ENCODE measurements at places on chromosomes 4 and X.
A peak's percentile ranks its signal among the peaks of the same experiment; 100 is the strongest.

DNA sequence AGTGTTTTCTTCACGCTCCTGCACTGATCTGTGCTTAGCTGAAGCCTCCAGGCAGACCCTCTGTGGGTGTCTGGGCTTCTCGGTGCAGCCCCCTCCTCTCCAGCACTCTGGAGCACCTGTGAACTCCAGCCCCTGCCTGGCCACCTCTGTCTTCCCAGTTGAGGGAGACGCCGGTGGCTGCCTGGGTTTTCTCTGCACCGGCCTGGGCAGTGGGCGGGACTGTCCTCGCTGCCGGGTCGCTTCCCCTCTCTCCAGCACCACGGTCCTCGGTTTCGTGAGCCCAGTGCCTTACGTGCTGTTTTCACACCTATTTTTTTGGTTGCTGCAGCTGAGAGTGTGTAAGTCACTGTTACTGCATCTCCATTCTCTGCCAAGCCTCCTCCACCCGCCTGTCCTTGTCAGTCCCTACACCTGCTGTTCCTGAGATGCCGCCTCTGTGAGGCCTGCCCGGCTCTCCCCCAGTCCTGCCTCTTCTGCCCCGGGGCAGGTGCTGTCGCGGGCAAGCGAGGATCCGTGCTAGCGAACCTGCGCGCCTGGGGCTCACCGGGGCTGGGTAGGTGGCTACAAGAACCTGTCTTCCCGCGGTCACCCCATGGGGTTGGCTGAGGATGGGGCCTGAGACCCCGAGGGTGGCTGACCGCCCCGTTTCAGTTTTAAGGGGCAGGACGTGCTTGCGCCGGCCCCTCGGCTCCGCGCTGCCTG is 2.4 kb upstream of the FGFRL1 start:
- no peak for DNase-seq

DNA sequence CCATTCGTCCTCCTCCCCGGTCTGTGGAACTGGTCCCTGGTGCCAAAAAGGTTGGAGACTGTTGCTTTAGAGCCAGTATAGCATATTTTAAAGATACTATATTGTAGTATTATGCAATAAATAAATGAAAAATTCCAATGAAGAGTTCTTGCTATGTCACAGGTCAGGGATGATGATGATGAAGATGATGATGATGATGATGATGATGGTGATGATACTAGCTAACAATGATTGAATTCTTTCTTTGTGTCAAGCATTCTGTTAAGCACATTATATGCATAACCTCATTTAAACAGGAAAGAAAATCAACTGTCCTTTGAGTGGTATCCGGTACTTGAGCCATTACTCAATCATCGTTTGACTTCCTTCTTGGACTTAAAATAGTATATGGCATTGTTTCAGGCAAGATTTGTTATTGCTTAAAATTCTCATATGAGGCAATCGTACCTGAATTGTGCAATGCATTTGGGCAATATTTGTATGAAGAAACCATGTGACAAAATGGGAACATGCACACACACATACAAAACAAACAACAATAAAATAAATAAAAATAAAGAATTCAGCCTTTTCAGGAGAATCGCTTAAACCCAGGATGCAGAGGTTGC is 22.8 kb upstream of the TLR2 start:
- no peak for DNase-seq

- no peak for DNase-seq
Observed at GRCh38 chrX:45006002-45006800, 133.2 kb downstream of the KDM6A start.

GRCh38 chr4:25131926-25132325 is 28.3 kb downstream of the SEPSECS start:
- no peak for DNase-seq

GRCh38 chr4:23135792-23136645 is 443.3 kb downstream of the GBA3 start:
- peak; percentile 26 for DNase-seq

- DNase-seq: no peak
Observed at GRCh38 chr4:78656968-78657445, 105.4 kb downstream of the ANXA3 start.

DNA sequence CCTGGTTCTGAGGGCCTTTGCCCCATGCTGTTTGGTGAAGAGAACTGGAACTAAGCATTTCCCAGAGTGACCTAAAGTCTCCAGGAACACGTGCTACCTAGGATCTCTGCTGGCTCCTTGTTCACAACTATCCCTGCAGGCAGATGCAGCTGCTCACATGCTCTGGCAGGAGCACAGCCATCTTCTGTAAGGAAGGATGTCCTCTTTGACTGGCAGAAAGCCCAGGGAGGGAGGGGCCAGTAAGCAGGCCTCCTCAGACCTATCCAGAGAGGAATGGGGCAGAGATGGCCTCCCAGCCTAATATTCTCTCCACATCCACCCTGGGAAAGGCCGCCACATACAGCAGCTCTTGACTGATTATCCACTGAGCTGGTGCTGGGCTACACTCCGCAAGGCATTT is 142.8 kb upstream of the EOLA2 start:
- no peak for DNase-seq

DNA sequence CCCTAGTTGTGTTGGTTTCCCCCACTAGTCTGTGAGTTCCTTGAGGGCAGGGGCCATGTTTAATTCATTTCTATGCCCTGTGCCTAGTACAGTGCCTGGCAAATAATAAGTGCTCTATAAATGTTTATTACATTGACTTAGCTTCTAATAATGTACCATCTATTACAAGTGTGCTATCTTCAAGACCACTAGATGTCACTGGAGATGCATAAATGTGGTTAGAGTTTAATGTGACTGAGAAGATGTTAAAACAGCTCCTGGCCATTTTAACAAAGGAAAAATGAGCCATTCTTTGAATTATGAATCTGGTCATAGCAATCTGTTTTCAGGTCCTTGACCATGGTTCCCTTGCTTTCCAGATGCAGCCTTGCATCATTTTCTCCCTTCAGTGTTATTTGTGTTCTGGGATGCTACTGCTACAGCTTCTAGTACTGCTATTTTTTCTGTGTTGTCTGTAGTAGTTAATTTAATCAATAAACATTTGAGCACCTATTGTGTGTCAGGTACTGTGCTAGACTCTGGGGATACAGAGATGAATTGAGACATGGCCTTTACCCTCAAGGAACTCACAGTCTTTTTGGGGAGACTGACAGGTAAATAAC is 43.2 kb downstream of the SLC9A6 start:
- DNase-seq: no peak

GRCh38 chr4:69124941-69125340 is 28.7 kb downstream of the UGT2B7 start:
- DNase-seq: no peak

DNA sequence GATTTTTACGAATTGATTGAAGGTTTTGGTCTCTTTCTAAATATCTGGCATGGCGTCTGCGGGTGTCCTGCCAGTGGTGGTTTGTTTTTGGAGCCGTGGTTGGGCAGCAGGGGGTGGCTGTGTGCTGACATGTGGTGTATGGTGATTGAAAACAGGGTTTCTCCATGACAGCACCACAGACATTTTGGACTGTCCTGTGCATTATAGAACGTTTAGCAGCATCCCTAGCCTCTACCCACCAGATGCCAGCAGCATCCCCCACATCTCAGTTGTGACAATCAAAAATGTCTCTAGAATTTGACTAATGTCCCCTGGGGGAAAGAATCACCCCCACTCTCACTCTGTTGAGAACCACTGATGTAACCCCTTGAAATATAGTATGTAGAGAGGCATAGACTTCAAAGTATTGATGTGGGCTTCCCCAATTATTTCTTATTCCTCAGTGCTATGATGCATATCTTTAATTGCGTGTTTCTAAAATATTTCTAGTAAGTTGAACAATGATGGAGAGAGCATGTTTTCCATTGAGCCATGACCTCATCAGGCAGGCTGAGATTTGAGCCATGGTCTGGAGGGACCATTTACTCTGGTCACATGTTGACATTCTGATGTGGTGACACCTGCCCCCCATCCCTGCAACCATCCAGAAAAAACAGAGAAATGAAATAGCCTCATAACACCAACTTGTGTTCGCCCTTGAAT is 77.4 kb upstream of the MID1 start:
- no peak for DNase-seq

DNA sequence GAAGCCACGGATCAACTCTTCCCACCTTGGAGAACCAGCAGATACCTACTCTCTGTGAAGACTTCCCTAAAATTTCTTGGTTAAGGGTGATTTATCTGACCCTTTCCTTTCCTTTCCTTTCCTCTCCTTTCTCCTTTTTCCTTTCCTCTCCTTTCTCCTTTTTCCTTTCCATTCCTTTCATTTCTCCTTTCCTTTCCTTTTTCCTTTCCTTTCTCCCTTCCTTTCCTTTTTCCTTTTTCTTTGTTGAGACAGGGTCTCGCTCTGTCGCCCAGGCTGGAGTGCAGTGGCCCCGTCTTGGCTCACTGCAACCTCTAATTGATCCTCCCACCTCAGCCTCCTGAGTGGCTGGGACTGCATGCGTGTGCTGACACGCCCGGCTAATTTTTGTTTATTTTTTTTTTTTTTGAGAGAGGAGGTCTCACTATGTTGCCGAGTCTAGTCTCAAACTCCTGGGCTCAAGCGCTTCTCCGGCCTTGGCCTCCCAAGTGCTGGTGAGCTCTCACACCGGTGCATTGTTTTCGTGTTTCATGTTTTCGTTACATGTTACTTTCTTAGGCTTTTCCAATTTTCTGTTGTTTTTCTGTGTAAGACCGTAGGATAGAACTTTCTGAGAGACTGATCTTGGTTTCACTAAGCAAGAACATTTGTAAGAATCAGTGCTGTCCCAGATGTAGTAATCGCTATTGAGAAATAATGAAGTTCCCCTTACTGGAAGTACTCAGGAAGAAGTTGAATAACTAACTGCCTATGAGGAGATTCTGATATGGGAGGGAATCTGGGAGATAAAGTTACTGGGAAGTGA is 2.0 kb downstream of the TMEM165 start:
- DNase-seq: no peak

GRCh38 chrX:48468247-48468671 is 1.8 kb downstream of the SLC38A5 start:
- no peak for DNase-seq

DNA sequence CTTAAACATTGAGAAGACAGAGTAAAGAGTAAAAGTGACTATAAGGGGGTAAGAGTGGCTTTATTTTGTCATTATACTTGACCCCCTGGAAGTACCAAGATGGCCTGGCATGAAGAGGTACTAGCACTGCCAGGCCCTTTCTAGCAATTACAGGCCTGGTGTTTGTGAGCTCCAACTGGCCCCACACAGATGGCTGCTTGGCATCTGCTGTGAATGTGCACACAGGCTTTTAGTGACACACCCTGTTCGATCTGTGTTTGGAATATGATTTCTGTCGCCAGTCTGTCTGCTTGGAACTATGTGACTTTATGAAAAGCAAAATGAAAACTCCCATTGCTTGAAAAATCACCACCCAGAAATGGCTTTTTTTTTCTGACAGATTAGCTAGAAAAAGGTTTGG is 123.3 kb downstream of the CLCN4 start:
- no peak for DNase-seq

DNA sequence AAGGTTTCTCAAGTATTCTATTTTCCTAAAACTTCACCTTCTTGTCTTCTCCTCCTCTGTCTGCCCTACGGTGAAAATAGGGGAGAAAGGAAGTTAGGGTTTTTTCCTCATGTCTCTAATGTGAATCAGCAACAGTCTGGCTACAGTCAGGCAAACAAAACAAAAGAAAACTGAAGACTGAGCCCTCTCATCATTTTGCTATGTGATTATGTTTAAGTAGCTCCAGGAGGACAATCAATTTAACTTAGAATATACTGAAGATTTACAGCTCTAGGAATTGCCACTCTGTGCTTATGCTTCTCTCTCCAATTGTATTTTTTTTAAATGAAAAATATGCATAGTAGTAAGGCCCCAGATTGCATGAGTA is 316.2 kb downstream of the GPAT3 start:
- peak; percentile 51 for DNase-seq

GRCh38 chr4:70640192-70640591 is 11.6 kb downstream of the ENAM start:
- DNase-seq: no peak

- DNase-seq: no peak
Observed at GRCh38 chr4:145720656-145721055, 40.7 kb downstream of the C4orf51 start.

GRCh38 chr4:159273141-159273438 is 170.2 kb downstream of the RAPGEF2 start:
- DNase-seq: no peak

GRCh38 chr4:26839016-26839415 is 21.6 kb upstream of the STIM2 start:
- DNase-seq: no peak

GRCh38 chrX:1661048-1661921 is 46.4 kb downstream of the ASMT start:
- no peak for DNase-seq

DNA sequence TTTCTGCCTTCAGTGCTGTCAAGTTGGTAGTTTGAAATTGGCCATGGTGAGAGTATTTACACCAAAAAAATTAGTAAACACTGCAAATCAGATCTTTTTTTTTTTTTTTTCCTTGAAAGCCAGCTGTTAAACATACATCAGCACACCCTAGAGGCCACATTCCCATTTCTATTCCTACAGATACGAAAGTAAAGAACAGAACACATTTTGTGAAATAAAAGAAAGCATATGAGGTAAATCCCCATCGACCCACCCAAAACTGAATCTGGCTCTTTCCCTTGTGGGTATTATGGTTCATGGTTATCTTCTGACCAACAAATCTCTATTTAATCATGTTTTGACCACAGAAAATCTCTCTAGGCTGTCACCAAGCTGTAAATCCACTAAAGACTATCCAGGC is 41.8 kb upstream of the AP1AR start:
- peak; percentile 6 for DNase-seq

GRCh38 chr4:119510395-119511149 is 118.0 kb downstream of the PDE5A start:
- peak; percentile 36 for DNase-seq

DNA sequence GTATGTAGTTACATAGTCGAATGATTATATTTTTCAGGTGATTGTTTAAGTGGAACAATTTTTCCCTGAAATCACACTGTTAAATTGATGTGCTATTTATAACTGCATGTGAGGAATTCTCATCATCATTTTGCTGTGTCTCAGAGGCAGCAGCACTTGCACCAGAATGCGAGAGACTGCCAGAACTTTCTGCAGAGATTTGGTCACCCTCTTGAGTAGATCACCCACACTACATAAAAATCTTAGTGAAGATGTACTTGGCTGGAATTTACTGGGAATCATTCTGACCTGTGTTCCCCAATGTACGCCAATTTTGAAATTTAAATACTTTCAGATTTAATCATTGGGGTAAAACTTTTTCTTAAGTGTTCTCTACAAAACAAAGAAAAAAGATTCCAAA is 5.4 kb downstream of the UGT2B4 start:
- no peak for DNase-seq

GRCh38 chr4:139202991-139203390 is 26.0 kb upstream of the ELF2 start:
- no peak for DNase-seq

GRCh38 chrX:137354851-137355250 is 211.1 kb upstream of the ZIC3 start:
- DNase-seq: no peak

GRCh38 chrX:51851507-51852085 is 41.8 kb upstream of the MAGED1 start:
- DNase-seq: no peak

DNA sequence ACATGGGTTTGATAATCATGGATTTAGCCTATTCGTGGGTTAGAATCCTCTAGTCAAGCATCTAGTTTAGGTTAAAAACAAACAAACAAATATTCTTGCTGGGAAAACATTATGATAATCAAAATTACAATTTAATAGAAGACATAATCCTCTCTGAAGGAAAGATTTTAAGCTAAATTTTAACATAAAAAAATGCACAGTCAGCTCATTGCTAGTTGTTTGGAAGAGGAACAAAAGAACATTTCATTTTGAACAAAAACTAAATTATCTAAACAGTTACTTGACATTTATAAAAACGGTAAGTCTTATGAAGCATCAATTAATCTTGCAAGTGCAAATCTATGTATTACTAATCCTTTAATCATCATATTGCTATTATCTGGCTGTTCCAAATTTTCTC is 18.2 kb upstream of the AGA start:
- DNase-seq: no peak

All from fibroblast of skin of left quadriceps (primary cell).